NCI-H1417 treated with DMSO at 0.1 percent for 48 hours (cell line): ENCODE measurements at places on chromosomes 1 and 21.
A peak's percentile ranks its signal among the peaks of the same experiment; 100 is the strongest.

- no peak for DNase-seq
Observed at GRCh38 chr1:3625151-3625907, 514 bp downstream of the TPRG1L start.

DNA sequence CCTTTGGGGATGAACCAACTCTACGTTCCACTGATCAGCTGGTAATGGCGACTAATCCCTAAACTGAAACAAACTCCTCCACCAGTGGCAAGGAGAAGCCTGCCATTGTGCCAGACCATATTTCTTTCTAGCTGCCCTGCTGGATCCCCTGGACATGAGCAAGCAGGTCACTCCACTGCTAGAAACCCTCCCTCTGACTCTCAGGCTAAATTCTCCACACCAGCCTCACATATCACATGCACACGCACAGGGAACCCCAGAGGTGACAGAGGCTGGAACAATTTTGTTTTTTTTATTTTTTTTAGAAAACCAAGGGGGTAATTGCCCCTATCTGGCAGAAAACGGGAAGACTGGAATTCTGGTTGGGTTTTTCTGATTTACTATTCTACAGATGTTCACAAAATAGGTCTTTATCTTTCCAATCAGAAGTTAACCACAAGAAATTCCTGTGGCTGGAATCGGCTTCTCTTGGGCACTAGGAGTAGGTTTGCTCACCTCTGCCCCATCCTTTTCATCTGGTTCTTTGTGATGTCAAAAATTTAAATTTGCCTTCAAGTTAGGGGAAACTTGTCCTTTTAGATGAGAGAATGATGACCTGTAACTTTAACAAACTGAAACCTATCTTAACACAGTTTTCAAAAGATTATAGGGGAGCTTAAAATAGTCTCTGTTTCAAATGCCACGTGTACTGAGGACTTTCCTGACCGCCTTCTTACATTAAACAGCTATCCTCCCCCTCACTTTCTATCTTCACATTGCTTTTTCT, 258.1 kb downstream of the SDCCAG8 start:
- no peak for DNase-seq

DNA sequence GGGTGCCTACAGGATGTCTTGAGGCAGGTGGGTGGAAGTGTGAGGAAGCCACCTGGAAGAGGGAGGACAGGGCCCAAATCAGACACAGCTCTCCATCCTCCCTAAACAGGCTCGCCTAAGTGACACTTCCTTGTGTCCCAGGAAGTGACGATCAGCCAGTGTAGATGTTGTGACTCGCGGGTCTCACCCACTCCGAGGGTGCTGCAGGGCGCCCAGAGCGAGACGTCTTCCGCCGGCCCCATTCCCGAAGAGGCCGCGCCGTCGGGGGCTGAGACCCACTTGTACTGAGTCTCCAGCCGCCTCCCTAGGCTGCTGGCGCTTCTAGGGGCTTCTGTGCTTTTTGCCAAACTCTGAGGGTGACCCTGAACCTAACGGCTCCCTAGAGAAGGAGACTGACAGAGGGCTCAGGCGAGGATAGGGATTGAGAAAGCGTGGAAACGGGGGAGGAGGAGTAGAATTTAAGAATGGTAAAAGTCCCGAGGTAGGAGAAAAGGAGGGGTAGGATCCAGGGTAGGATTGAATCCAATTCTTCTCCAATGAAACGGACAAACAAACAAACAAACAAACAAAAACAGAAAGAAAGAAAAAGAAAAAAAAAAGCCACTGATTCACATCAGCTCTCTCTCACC, 543 bp upstream of the MARK1 start:
- no peak for DNase-seq

GRCh38 chr1:110002695-110003094, 18.1 kb downstream of the AHCYL1 start:
- DNase-seq: no peak

GRCh38 chr1:2519729-2520128, 6.7 kb downstream of the PANK4 start:
- no peak for DNase-seq

DNA sequence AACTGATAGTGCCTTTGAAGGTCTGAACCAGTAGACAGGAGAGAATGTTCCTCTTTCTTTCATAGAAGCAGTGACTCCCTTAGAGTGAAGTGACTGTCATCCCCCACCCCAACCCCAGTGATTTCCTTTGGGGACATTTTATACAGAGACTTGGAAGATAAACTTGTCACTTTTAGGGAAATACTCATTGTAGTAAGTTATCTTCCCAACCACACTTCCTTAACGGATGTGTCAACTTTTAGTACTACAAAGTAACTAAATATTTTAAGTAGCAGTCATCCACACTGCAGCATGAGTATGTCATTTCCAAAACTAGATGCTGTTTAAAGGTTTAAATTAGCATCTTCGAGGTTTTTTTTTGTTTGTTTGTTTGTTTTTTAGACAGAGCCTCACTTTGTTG, 13.7 kb downstream of the LRRC8B start:
- no peak for DNase-seq

DNA sequence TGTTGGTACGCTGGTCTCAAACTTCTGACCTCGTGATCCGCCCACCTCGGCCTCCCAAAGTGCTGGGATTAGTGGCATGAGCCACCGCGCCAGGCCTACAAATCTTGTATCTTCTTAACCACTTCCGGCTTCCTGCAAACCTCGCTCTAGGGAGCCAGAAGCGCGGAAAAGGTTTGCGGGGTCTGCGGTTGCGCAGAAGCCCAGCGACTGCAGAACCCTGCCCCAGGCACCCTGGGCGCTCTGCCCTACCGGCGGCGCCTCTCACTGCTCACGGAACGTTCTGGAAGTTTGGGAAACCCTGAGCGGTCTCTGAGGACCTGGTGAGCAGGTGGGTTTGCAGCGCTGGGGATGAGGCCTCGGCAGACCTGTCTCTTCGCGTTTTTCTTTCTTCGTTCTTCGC, at the start of gene C1orf146:
TSS of gene C1orf146 (plus strand) at position 195 of the 400 bp plus-strand sequence. CDS start 13,506 bp downstream, outside the sequence.
- no peak for DNase-seq

- DNase-seq: no peak
Observed at GRCh38 chr1:147171399-147172167, 687 bp downstream of the PRKAB2 start.

DNA sequence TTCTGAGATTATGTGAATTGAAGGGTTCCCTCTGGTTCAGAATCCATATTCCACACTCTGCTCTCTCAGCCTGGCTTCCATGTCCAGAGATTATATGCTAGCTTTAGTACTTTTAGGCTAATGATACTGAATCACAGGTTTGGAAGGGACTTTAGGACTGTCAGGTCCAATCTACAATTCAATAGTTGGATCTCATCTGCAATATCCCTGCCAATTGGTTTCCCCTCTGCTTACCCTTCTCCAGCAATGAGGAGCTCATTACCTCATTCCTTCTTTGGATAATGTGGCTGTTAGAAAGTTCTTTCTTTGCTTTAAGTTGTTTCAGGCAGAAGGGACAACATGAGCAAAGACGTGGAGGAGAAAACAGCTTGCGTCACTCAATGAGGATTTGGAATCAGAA, 245.3 kb downstream of the PLPP3 start:
- no peak for DNase-seq

GRCh38 chr1:229951856-229952534, 115.0 kb upstream of the GALNT2 start:
- DNase-seq: no peak

DNA sequence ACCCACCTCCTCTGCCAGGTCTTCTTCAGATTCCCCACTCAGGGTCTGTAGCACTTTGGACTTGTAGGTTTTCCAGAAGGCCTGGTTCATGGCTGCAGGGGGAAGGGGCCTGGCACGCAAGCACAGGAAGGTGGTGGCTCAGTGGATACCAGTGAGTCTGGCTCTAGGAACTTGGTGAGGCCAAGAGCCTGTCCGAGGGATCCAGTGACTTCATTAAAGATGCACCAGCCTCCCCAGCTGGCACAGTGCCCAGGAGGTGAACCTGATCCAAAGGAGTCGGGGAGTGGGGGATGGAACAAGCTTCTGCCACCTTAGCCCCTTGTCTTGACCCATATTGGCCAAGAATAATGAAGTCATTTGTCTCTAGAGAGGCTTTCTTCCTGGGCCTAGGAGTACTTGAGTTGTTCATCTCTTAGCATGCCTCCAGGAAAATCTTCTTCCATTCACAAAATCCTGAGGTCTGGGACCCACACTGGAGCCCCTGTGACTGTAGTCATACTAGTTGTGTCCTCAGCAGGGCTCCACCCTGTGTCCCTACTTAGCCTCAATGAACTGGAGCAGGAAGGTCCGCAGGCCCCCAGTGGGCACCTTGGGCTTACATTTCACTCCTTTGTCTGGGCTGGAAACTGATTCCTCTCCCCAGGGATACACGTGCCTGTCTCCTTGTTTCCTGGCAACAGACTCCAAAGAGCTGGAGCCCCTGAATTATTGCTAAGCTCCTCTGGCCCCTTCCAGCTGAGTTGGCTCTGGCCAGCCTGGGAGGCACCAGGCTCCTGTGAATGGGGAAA, at the start of gene C1orf232:
TSS of gene C1orf232 (minus strand) at position 554 of the 788 bp plus-strand sequence. CDS start at position 90, 464 bp downstream.
- peak; percentile 34 for DNase-seq

DNA sequence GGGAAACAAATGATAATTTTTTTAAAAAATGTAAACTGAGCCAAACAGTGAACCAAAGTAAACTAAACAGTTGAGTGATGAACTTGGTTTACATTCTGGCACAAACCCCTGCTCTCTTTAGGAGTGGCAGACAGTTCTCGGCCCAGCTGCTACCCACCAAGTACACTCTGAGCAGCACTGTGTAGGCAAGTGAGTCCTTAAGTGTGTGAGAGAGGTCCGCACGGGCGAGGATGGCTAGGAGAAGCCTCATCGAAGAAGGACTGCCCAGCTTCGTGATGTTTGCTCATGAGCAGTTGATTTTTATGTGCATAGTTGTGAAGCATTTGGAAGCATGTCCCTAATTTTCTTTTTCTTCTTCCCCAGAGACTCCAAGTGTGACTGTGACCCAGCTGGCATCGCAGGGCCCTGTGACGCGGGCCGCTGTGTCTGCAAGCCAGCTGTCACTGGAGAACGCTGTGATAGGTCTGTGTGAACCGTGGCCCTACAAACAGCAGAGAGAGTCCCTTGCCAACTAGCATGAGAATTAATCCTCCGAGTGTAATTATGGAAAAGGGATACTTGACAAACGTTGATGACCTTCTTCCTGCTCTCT, 32.1 kb downstream of the LAMC2 start:
- DNase-seq: no peak

DNA sequence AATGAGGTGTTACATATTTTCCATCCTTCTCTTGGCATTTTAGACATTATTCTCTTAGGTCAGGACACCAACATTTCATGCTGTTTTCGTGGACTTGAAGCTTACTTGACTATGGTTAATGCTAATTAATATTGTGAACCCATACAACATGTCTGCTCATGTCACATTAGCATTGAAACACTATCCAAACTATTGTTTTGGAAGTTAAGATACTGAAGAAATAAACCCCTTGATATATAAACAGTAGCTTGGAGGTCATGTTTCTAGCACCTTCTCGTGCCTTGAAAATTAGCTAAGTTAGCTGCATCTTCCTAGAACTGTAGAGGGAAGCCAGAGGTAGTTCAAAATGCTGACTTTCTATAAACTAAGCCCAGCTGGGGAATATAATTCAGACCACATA, 288.8 kb downstream of the LTN1 start:
- no peak for DNase-seq

DNA sequence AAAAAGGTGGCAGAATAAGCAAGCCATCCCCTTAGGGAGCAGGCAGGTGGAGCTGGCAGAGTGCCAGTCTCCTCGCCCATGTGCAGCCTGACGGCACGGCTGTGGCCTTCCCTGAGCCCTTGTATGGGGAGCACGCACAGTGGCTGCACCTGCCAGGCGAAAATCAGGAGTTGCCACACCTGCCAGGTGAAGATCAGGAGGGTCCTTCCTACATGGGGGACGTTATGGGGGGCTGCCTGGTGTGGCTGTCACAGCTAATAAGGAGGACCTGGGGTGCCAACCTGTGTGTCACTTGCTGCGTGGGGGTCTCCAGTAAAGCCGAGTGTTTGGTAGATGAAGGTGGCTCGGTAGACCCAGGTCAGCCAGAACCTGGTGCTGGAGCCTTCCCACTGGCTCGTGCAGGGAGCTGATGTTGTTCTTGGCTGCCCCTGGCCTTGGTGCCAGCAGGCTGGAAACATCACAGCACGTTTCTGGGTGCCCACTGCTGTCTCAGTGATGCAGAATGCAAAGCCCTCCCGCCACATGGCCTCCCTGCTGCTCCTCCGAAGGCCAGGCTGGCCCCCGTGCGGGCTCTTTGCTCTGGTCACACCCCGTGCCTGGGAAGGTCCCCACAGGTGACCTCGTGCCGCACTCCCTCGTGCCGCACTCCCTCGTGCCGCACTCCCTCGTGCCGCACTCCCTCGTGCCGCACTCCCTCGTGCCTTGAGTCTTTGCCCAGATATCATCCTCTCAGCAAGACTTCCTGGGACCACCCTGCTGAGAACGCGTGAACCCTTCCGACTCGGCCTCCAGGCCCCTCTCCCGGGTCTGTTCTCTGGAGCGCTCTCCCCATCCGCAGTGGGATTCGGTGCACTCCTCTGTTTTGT, 55.4 kb downstream of the SLC37A1 start:
- DNase-seq: no peak

GRCh38 chr1:49416758-49417157, 607.0 kb downstream of the AGBL4 start:
- no peak for DNase-seq

- no peak for DNase-seq
Observed at GRCh38 chr1:96967311-96967710, 245.7 kb downstream of the PTBP2 start.

GRCh38 chr1:119895102-119895501, 1.2 kb downstream of the ADAM30 start:
- DNase-seq: no peak

DNA sequence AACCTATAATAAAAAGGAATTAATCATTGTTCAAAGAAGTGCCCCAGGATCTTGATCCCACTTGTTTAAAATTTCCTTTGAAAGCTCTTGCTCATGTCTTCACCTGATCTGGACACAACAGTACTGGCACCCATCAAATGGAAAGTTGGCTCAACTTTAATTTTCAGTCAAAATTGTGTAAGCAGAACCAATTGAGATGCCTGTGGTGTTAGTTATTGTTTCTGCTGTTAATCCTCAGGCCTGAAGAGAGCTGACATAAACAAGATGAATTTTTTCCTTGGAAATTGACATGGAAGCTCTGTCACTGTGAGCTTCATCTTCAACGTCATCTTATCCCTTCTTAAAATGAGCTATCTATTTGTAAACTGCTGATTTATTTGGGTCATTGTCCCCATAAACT, 88.3 kb upstream of the TNFSF4 start:
- no peak for DNase-seq

- DNase-seq: no peak
Observed at GRCh38 chr1:212595787-212596714, 12.5 kb upstream of the ATF3 start.

DNA sequence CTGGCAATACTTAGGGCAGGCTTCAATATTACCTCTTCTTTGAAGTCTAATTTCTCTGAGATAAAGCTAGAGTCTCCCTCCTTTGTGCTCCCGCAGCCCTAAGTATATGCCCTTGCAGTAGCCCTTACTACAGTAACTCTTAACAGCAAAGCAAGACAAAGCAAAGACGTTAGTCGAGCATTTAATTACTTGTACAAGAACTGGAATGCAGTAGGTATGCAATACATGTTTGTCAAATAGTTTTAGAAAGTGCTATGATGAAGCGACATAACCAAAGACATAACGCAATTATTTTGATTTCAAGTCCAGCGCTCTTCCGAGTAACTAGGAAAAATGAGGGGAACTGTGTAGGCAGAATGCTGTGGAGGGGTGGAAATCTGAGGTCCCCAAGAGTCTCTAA, 1.6 kb downstream of the P3H1 start:
- DNase-seq: no peak

GRCh38 chr1:181659321-181659957, 176.1 kb downstream of the CACNA1E start:
- no peak for DNase-seq
